GM04503 (cell line): ENCODE measurements at places on chromosomes 11 and 22.

- no peak for DNase-seq
Measured at GRCh38 chr11:63012839-63013238, 2.8 kb downstream of the SLC22A8 start.

DNA sequence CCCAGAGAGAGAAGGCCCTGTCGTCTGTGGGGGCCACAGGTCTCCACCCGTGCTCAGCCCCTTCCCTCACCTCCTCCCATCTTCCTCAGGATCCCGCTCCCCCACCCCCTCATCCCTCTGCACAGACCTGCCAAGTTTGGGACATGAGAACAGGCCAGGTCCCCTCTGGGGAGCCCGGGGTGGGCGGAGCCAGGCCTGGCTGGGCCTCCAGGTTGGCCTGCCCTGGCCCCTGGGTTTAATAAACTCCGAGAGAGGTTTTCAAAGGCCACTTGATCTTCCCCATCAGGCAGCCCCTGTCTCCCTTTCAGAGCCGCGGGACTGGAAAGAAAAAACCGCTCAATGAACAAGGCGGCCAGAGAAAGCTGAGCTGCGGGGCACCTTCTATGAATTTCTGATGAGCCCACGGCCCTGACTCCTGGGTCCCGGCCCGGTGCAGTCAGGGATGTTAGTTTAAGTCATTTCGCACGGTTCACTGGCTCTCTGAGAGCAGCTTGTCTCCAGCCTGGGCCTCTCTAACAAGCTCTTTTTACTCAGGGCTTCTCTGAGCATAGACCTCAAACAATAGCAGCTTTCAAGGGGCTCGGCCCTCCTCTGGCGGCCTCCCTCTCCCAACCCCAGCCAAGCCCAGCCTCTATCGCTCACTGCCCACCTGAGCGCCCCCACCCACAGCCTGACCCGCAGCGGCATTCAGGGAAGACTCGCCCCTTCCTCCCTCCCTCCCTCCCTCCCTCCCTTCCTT, 64.8 kb downstream of the RPUSD4 start:
- no peak for DNase-seq

GRCh38 chr11:116917632-116918031, 80.2 kb upstream of the APOA1 start:
- no peak for DNase-seq

- no peak for DNase-seq
Measured at GRCh38 chr11:44571871-44572270, 6.4 kb downstream of the CD82 start.
